ENCODE measurements at places on chromosomes 5 and 9.

DNA sequence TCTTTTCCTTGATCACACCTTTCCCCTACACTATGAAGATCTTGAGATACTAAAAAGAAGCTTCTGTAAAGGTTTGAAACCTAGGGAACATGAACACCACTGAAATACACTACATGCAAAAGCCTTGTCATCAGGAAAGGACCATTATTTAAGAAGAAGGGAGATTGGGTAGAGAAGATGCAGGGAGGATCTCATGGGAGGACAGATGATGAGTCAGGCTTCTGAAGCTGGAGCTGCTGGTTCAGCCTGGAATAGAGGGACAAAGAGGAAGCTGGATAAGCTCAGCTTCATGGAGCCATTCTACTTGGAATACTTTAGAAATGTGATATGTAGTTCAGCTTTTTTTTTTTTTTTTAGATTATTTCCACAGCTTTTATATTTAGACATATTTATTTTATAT is 169.8 kb downstream of the MAN2A1 start:
- no peak for DNase-seq

- DNase-seq: no peak
Measured at GRCh38 chr9:84061613-84062193, 81.1 kb downstream of the RMI1 start.

DNA sequence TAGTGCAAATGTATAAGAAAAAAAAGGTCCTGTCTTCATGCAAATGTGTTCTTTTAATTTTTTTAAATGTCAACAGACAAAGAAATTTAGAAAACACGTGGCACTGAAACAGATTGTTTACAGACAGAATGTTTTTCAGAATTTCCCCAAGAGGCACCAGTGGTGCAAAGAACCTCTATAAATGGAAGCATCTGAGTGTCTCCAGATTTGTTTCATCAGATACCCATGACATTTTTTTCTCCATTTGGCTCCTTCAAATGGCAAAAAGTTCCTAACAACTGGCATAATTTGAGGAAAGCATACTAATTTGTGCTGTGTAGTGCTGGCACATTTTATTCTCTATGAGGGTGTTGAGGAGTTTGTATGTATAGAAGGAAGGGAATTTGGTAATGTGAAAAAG is 15.0 kb downstream of the CCDC192 start:
- DNase-seq: no peak

- no peak for DNase-seq
Measured at GRCh38 chr5:79086116-79086515, 16.5 kb downstream of the BHMT2 start.

DNA sequence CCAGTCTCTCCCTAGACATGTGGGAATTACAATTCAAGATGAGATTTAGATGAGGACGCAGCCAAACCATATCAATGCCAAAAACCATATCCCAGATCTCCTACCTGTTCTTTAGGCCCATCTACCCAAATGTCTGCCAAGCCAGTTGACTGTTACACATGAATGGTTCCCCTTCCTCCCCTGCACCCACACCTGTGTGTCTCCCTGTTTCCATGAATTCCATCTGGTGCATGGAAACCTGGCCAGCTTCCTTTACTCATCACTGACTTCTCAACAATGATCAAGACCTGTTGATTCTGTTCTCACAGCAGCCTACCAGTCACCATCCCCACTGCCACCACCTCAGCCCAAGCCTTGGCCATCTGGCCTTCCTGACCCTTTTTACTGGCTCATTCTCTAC is 222.7 kb downstream of the NR3C1 start:
- DNase-seq: no peak

DNA sequence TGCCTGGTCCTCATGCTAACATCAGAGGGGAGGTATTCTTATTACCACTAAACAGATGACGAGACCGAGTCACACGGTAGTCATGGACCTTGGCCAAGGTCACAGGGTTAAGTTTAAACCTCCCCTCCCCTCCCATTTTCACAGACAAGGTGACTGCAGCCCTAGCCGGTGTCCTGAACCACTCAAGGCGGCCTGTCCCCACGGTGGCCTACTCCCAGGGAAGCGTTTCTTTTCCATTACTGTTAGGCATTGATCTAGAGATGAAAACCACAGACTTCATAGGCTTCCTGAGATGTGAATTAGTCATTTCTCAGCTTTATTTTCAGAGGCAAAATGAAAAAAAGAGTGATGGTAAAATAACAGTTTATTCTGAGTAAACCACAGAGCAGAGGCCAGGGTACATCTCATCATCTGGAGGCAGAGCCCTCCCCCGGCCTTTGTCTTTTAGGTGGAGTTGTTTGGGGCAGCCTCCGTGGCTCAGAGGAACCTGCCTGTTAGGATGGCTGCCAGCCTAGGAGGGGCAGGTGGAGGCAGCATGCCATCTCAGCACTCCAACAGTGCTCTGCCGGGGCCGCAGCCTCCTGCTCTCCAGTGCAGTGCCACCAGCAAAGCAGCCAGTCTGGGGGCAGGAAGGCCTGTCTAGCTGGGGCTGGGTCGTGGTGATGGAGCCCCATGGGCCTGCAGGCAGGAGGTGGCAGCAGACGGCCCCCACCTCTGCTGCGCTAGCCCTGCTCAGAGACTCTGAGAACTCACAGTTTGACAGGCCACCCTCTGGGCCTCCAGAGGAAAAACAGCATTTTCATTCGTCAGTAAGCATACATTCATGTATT is 71.2 kb downstream of the RAPGEF1 start:
- DNase-seq: peak; percentile 57

- no peak for DNase-seq
Measured at GRCh38 chr9:134890155-134890495, 9.5 kb downstream of the FCN2 start.

GRCh38 chr5:39016587-39017275 is 57.5 kb downstream of the RICTOR start:
- no peak for DNase-seq

GRCh38 chr9:88789785-88790184 is 201.5 kb upstream of the S1PR3 start:
- no peak for DNase-seq

GRCh38 chr9:108443741-108444140 is 412.0 kb downstream of the ACTL7B start:
- DNase-seq: no peak

DNA sequence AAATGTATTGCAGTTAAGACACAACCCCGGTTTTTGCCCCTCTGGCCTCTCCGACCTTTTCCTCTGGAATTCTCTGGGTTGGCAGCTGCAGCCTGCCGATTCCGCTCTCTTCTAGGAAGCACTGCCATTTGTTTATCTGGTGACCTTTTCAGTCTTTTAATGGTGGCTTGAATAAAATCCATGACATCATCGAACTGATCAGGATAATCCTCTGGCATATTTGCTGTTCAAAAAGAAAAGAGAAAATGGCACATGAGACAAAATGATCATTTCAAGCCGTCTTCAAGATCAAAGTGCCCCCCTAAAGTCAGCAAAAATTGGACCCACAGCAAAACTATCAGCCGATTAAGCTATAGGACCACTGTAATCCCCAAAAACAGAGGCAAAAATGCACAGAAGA is 23.9 kb downstream of the GDNF start:
- DNase-seq: no peak

- peak; percentile 64 for DNase-seq
Measured at GRCh38 chr5:137617528-137618205, 118.2 kb downstream of the KLHL3 start.

- peak; percentile 51 for DNase-seq
Measured at GRCh38 chr9:69044240-69045219, 9.0 kb downstream of the FXN start.

- DNase-seq: no peak
Measured at GRCh38 chr9:99782962-99783718, 38.5 kb upstream of the NR4A3 start.

DNA sequence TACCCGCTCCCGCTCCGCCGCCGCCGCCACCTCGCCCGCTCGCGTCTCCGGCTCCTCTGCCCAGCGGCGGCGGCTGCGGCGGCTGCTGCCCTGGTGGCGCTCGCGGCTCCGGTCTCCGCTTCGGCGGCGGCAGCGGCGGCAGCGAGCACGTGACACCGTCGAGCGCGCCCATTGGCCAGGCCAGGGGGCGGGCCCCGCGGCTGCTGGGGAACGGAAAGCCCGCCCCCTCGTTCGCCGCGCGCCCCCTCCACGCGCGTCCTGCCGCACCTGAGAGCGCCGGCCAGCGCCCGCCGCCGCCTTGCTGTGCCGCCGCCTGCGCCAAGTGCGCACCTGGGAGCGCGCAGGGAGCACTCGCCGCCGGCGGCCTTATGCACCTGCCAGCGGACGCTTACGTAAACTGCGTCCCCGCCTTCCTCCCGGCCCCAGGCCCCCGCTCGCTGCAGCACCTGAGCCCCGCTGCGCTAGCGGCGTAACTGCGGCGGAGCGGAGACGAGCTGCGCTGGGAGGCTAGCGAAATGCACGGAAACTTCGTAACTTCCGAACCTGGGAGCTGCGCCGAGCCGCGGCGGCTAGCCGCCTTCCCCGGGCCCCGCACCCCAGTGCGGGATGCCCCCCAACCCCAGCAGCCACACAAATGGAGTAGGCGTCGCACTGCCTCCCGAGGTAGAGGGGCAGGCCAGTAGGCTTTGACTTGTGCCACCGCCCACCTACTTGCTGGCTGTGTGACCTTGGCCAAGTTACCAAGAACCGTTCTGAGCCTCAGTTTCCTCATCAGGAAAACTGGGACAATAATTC is at the start of gene STRBP:
STRBP (minus strand) TSS at position 122 of the 795 bp plus-strand sequence. CDS start 84,452 bp downstream, outside the sequence.
- DNase-seq: peak; percentile 57

DNA sequence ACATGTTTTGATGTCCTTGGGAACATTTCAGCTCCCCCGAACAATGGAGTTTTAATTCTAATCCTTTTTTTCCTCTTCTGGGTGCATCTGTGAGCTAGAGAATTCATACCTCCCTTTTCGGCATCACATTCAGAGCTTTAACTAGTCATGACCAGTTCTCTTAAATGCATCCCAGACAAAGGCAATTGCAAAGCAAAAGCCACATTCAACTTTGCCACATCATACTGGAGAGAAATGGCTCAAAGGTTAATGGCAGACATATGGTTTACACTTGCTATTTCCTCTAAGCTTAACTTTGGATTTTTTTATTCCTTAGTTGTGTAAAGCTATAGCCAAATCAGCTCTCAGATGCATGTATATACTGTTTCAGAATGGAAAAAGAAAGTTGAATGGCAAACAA is 153.3 kb downstream of the ESM1 start:
- DNase-seq: no peak

DNA sequence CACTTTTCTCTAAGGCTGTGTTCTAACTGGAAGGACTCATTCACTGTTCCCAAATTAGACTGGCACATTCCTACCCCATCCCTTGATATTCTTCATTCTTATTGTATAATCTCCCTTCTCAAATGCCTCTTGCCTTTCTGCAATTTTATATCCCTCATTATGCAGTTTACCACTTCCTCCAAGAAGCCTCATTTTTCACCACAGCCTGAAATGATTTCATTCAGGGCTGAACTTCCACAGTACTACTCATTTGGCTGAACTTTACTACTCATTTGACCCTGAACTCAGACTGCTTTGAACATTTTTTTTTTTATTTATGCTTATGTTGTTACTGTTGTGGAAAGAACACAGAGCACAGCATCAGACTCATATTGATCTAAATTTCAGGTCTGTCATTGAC is 32.7 kb downstream of the GRIA1 start:
- DNase-seq: peak; percentile 35

DNA sequence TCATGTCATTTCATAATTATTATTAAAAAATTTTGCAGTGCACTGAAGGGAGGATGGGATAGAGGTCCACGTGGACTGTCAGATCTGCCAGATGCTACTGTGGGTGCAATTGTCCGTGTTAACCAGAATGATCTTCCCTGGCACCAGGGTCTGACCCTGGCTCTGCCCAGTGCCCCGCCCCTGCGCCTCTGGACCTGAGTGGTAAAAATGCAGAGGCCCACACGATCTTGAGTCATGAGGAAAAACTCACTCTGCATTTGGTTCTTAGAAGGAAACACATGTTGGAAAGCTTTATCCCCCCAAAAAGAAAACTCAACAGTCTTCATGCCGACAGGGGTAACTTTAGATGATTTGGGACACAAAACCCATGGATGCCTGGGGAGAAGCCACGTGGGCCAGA is 20.1 kb upstream of the BARX1 start:
- DNase-seq: no peak

DNA sequence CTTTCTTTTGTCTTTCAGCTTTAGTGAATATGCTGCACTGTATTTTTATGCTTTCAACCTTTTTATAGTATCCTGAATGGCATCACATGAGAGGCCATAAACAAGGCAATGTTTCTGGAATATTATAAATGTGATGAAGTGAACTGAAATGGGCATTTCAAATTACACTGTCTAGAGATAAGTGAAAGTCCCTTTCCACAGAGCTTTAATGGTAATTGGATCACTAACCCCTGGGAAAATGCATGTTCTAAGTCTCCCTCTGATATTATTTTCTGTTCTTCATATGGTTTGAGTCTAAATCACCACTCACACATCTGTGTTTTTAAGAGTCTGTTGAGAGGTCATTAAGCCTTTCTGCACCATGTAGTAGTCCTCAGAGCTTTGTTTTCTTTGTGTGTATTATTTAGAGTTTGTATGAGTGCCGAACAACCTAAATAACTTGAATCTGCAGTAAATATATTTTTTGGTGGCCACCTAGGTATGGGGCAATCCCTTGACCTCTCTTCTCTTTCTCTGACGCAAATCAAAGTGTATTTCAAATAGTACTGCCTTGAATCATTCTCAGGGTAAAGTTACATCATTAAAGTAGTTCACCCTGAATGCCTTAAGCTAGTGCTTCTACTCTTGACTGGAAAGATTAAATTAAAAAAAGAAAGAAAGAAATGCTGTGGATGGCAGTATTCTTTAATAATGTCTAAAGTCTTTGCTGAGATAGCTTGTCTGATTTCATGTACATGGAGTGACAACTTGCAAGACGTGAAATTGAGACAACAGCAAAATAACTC is 1931.0 kb upstream of the CDH6 start:
- peak; percentile 0 for DNase-seq

DNA sequence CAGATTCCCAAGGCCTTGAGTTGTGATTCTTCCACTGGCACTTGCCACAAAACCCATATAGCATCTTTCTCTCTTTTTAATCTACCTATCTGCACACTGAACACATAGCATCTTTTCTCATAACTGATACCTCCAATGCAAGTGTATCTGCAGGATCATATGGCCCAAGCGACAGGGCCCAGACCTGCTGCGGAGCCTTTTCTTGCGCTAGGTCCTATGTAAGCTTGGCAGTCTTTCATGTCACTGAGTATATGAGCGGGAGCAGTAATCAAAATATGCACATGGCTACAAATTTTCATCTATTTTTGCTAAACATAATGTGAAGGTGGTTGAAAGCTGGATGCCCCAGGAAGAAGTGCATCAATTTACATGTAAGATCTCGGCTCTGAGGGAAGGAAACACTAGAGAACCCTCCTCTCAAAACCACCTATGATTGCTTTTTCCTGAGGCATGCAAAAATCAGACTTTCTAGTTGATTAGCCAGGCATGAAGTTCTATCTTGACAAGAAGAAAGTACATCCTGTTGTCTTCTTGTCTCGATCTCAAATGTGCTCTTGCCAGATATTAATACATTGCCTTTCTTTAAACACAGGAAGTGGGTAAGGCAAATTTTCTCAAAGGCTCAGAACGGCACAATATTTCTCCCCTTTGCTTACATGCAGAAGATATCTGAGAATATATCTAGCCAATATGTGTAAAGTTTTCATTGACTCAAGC is 26.9 kb upstream of the CEMIP2 start:
- no peak for DNase-seq
